ENCODE measurements at places on chromosomes 7 and 10.

- DNase-seq = no peak
Measured at GRCh38 chr7:108634036-108634435, 64.4 kb downstream of the DNAJB9 start.

DNA sequence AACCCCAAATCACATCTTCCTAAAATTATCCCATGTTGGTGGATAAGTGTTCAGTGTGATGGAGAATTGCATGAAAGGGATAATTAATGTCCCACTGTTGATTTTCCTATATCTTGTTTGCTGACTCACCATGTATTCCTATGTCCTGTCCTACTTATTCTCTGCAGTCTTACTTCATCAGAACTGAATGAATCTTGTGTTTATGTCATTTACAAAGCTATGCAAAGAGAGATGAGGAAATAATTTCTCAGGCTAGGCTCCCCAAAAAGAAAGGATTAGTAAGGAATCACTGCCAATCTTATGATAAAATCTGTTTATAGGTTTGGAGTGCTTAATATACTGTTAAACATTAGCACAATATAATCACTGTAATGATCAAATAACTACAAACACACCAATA, 360.8 kb downstream of the CRPPA start:
- no peak for DNase-seq

DNA sequence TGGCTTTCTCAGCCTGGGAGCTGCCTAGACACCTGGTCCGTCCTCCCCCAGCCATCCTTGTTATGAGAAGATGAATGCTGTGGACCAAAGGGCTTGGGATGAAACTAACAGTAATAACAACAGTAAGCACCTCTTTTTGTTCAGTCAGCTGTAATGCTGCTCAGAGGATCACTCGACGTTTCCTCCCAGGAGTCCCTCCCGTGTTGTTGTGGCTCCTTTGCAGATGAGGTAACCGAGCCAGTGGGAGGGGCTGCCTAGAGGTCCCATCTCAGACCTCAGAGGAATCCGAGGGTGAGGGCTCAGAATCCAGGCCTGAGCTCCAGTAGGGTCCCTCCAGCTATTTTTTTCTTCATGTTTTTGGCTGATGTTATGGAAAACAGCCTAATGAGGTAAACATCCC, 145.1 kb downstream of the TMEM178B start:
- no peak for DNase-seq

DNA sequence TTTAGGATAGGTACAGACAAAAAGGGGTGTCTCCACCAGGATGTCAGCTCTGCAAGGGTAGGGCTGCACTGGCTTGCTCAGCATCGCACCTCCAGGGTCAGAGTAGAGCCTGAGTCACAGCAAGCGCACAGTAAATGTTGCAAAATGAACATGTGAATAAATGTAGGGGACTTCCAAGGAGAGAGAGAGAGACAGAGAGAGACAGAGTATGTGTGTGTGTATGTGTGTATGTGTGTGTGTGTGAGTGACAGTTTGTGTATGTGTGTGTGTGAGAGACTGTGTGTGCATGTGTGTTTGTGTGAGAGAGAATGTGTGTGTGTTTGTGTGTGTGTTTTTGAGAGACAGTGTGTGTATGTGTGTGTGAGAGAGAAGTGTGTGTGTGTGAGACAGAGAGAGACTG, 163.3 kb downstream of the RPS24 start:
- no peak for DNase-seq

GRCh38 chr7:75842836-75843446, 29.3 kb upstream of the CCL24 start:
- DNase-seq = no peak

- no peak for DNase-seq
Measured at GRCh38 chr10:35394934-35395333, 58.6 kb downstream of the CCNY start.

GRCh38 chr7:95323410-95324129, 762 bp downstream of the PON1 start:
- no peak for DNase-seq

DNA sequence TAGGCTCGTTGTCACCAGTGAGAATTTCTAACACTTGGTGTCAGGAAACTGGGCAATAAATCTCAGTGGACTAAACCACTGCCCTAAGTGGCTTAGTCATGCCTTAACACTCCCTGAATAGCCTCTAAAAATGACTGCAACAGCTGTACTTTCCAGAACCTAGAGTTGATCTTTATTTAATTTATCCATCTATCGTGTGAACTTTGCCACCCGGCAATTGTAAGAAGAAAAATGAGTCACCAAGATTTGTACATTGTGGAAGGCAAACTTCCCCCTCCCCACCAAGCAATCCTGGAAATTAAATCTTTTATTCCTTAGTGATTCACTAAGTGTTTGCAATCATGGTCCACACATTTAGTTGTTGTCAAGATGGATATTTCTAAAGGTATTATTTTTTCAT, 47.1 kb downstream of the NXPH1 start:
- DNase-seq = no peak

DNA sequence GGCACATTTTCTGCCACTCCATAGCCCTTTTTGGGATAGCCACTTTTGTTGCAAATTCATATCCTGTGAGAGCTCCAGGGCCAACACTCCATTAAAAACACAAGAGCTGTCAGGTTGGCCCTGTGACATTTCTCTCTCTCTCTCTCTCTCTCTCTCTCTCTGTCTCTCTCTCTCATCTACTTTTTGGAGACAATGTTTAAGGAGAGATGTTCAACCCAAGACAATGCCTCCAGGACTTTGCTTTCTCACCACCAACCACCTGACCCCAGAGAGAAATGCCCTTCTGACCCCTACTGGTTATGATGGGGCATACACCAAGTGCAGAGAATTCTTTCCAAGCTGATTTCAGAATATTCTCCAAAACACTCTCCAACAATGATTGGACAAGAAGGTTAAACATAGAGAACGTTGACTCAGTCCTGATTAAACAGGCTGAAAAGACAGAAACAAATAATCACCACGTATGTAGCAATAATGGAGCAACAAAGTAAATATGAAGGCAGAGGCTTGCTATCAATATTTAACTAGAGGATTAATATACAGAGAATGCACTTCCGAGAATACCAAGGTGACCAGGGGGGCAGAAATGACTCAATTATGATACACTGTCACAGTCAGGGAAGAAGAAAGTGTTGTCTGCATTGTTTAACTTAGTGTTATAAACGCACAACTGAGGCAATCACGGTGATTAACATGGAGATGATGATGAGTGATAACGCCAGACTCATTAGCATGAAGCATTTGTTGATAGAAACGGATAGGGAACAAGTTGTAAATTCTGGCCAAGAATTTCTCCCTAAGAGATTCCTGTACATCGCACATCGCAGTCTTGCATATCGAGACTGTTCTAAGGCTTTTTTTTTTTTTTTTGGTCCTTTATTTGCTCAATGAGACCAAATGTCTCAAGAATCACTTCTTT, 178.5 kb downstream of the NRP1 start:
- DNase-seq = no peak

- no peak for DNase-seq
Measured at GRCh38 chr10:99007457-99007856, 228.2 kb downstream of the HPSE2 start.

GRCh38 chr10:6649903-6650302, 69.8 kb upstream of the PRKCQ start:
- DNase-seq = no peak

GRCh38 chr7:82521906-82522445, 78.4 kb upstream of the CACNA2D1 start:
- DNase-seq = no peak
